Stimulated activated CD8-positive, alpha-beta memory T cell treated with anti-CD3 and anti-CD28 coated beads, Interleukin-7, amount 100 ng/mL, for 1 hour (primary cell): ENCODE measurements at places on chromosomes 3 and 15.

DNA sequence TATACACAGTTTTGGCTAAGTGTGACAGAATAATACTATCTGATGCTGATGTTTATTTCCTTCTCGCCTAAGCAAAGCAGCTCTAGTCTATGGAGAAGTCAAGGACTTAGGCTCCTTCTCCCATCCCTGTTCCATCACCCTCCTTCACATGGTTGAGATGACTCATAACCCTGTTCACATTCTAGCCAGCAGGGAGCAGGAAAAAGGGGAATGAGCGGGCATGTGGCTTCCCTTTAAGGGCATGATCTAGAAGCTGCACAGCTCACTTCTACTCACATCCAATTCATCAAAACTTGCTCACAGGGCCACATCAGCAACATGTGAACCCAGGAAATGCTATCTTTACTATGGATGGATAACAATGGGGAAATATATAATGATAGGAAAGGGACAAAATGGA lies 40.9 kb downstream of the CBLB start:
- no peak for DNase-seq

GRCh38 chr3:82568776-82569338 lies 807.4 kb upstream of the GBE1 start:
- DNase-seq, result no peak

- no peak for DNase-seq
Observed at GRCh38 chr3:149235599-149236424, 14.2 kb upstream of the CP start.

- no peak for DNase-seq
Observed at GRCh38 chr15:45203182-45203581, 15.4 kb upstream of the SHF start.

DNA sequence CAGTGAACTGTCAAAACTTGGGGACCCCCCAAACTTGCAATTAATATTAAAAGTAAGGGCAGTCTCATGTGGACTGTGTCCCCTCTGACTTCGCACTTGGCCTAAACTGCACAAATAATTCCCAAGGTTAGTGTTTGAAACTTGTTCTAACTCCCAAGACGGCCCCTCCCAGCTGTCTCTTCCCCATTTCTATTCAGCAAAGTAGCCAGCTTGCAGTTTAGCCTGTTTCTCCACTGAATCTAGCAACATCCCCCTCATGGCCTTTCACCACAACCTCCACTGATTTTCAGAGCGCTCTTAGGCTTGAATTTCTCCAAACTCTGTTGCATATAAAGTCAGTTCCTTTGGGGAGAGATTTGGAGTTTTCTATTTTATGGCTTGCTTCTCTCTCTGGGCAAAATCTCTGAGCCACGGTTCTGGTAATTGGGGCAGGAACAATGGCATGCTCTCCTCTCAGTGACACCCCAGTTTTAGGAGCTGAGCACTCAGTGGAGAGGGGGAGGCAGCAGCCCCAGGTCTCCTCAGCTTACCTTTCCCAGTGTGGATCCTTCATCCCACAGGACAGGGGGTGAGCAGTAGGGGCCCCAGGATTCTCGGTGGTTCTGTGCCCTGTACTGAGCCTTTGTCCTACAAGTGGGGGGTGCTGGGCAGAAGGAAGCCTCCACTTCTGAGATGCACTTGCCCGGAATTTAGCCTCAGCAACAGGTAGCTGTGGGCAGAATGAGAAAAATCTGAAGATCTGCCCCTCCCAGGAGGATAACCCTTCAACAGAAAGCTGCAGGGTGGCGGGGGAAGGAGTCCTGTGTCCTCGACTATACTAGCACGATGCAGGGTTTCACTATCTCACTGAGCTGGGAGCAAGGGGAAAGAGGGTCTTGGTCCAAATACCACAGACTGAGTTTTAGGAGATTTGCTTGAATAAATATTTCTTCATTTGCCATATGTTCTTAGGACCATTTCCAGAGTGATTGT lies 39.3 kb upstream of the GATA2 start:
- DNase-seq, result no peak

DNA sequence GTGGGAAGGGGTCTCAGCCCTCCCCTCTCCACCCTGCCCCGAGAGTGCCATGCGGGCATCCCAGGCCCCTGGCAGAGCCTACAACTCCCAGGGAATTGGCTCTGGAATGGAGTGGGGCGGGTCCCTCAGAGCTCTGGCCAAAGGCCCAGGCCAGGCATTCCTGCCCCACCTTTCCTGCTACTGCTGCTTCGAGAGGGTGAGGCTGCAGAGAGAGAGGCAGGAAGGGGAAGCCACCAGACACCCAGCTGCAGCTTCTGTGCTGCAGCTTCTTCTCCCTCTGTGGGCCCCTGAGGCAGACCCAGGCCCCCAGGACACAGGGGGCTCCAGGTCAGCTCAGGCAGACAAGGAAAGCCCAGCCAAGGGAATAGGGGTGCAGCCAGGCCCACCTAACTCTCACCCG lies 2.7 kb downstream of the ALS2CL start:
- no peak for DNase-seq

DNA sequence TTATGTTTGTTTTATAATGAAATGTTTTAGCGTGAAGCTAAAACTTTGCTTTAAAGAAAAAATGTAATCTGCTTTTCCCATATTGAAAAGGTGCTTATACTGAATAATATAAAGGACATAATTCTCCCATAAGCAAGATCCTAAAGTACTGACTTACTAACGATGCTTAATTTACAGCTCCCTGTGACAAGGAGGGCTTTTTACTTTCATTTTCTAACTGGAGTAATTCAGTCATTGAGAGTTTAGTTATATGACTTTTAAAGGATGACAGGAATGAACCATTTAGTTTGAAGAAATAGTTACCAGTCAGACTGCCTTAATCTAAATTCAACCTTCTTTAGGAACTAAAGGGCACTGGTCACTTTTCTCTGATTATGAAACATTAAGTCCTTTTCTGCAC lies 19.3 kb upstream of the ZPLD1 start:
- DNase-seq, result no peak

DNA sequence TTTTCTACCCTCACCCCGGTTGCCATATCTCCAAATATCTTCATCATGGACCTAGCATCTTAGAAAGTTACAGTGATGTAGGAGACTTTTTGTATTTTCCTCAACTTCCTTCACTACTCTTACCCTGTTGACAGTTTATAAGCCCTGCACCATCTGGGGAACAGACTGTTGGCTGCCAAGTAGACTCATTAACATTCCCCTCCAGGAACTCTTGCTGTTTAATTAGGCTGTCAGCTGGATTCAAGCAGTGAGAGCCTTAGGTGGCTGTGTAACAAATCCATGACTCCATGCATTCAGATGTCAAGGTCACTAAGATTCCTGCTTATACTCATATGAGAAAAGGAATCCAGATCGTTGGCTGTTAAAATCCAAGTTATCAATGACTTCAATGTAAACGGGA lies 198.3 kb downstream of the NAALADL2 start:
- no peak for DNase-seq

GRCh38 chr15:53758412-53758811 lies 1.1 kb downstream of the WDR72 start:
- DNase-seq, result no peak

DNA sequence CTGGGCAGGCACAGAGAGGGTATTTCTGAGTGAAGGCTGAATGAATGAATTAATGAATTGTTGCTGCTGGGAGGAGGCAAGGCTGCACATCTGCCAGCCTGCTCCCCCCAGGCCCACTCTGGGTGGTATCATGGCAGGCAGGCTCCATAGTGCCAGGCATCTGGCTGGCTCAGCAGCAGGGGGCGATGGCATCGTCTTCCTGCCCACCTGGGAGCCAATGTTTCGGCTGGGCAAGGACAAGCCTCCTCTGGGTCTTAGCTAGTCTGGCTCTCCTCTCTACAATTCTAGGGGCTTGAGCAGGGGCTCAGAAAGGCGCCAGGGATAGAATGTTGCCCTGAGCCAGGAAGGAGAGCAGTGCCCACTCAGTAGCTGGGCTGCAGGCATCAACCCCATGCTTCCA lies 1.7 kb upstream of the TLR9 start:
- no peak for DNase-seq

- no peak for DNase-seq
Observed at GRCh38 chr3:66428733-66429132, 72.1 kb downstream of the LRIG1 start.

GRCh38 chr3:52471371-52472238 lies 16.2 kb downstream of the NISCH start:
- no peak for DNase-seq

GRCh38 chr3:117133066-117133465 lies 423.5 kb downstream of the TUSC7 start:
- DNase-seq, result no peak

DNA sequence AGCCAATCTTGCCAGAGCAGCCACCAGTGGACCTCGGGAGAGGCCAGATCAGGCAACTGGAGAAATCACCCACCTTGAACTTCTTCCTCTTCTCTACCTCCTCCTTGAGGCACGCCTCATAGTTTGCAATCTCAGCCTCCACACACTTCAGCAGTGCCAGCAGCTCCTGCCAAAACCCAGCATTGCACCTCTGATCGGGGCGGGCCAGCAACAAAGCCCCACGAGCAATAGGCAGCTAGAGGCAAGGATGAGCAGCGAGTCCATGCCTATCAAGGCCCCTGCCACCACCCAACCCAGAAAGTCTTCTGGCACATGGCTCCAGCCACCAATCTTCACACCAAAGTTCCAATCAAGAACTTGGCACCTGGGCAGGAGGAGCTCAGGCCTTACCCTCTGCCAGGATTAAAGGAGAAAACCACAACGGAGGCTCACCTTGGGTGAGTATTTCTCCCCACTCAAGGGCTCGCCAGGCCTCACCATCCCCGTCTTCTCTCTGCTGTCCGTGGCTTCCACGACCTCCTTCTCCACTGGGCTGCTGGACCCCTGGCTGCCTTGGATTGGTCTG lies 42.1 kb downstream of the SEMA3G start:
- no peak for DNase-seq

- DNase-seq, result no peak
Observed at GRCh38 chr3:188299068-188299467, 145.1 kb downstream of the LPP start.

- no peak for DNase-seq
Observed at GRCh38 chr3:17118771-17119170, 234.0 kb downstream of the PLCL2 start.

DNA sequence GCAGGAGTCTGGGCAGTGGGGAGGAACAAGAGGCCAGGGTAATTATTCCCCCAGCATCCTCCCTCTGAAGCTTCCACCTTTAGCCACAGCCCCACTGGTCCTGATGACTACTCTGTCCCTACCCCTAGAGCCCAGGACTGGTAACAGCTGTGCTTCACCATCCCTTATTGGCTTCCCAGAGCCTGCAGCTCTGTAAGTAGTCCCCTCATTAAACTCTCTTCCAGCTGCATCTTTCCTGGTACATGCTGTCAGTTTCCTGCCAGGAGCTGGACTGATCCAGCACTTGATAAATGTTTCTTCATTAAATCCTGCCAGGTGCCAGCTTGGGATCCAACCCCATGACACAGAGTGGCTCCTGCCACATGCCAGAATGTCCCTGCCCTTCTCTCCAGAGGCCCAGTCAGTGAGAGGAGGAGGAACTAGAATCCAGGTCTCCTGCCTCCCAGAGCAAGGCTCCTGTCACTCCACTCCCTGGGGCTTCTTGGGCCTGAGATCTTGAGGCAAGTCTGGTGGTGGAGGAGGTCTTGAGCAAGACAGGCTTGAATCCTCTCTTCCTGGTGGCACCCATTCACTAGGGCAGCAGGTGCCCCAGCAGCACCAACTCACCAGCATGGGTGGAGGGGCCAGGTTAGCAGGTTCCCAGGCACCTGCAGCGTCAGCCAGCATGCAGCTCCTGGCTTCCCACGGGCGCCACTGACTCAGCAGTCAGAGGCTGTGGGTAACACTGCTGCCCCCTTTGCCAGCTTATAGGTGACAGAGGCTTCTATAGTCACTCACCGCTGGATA lies 27.6 kb downstream of the FBXW12 start:
- DNase-seq, result no peak

DNA sequence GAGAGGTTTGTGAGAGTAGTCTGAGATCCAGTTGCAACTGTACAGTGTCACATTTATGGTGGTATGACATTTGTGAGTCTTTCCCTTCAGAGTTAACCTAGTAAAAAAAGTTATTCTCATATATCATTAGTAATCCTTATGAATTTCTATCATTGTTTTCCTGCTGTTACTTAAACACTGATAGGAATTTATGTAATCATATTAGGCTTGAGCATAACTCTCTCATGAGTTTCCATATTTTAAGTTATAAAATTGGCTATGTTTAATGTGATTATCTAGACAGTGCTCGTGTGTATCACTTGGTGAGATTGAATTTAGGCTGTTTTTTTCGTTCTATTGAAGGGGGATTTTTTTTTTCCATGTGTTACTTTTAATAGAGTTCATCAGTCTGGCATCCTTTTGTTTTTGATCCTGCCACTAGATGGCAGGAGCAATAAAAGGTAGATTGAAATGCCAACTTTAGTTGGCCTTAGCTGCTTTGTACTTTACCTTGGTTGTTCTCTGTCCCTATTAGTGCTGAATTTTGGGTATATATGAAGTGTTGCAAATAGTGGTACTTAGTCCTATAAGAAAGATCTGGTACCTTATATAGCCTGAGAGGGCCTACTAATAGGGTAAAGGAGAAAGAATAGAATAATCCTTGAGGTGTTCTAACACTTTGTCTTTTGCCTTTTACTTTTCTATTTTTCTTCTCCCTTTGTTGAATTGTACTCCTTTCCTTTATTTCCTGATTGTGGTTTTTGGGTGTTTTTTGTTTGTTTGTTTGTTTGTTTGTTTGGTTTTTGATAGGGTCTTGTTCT lies 17.9 kb downstream of the STT3B start:
- DNase-seq, result no peak

DNA sequence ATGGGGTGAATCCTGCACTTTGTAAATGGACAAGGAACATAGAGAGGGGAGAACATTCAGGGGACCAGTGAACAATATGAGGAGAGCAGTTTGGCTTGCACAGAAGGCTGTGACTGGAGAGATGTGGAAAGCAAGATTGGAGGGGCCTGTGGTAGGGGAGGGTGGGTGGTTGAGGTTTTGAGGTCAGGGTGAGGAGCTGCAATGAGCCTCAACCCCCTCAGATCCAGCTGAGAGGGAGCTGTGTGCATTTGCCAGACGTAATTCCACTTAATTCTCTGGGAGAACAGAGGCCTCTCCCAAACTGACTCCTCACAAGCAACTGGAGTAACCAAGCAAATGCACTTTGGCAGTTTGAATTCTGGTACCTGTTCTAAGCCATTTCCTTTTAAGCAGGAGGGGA lies 253.1 kb upstream of the TRIM42 start:
- DNase-seq, result no peak

- DNase-seq, result no peak
Observed at GRCh38 chr15:75775296-75776064, 62.8 kb upstream of the CSPG4 start.

DNA sequence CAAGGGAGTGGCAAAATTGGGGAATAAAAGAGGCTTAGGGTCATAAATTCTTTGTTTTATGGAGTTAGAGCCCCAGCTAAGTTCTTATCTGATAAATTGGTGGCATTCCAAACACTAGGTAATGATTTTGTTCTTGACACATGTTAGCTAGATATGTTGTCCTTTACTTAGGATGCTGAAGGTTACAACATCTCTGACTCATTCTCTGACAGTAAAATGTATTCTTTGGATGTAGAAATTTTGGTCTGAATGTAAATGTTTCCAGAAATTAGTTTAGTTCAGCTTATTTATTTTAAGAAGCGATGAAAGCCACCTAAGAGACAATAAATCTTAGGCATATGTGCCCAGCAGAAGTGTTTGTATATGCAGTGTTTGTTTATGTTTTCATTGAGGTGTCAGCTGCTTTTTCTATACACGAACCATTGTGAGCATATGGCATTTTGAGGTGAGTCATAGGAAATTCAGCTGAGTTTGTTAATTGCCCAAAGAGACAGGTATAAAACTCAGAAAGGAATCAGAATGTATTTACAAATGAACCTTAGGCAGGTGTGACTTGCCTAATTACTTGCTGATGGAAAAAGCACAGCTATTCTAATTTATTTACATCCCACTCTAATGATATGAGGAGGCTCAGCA lies 247.7 kb downstream of the AGBL1 start:
- DNase-seq, result no peak
